ENCODE measurements at places on chromosomes 3 and 15.

GRCh38 chr15:73760330-73761329 lies 7.5 kb upstream of the INSYN1 start:
- DNase-seq: no peak

- peak; percentile 39 for DNase-seq
Measured at GRCh38 chr3:28951772-28952556, 328.9 kb upstream of the RBMS3 start.

DNA sequence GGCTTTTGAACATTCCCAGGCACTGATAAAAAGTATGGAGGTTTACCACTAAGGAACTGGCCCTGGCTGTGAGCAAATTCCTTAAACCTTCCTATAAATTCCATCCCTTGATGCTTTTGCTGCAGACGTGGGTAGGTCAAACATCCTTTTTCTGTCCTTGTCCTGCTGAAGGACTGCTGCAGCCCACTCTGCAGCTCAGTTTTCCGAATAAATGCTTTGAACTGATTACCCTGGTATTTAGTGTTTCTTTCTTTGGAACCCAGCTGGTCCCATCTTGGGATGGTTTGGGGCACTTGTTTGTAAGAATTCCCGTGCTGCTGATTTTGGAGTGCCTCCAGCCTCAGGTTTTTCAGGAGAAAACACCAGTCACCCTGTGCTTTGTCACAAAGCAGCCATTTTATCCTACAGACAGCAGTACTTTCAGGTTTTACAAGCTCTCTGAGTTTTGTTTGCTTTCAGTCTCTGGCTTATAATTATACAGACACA lies 815.9 kb downstream of the VGLL3 start:
- no peak for DNase-seq

DNA sequence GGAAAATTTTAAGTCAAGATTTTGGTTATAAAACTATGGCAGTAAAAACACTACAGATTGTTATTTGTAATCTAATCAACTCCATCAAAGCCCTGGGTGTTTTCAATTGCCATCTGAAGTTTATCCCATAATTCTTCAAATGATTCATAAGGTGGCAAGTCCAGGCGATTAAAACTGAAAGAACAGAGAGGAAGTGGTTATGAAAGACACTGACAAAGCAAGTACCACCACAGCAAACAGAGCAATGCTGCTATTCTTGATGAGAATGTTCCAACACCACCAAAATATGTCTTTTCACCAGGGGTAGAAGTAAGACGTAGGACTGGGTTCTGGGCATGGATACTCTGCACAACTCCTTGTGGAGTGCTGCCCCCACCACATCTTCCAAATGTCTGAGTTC lies 86.9 kb upstream of the PRTG start:
- peak; percentile 23 for DNase-seq

GRCh38 chr15:79283252-79284048 lies 928 bp downstream of the ANKRD34C start:
- DNase-seq: no peak

- no peak for DNase-seq
Measured at GRCh38 chr3:31581660-31582059, 48.9 kb downstream of the STT3B start.
